HFFc6 (cell line): ENCODE measurements at places on chromosomes 12 and 14.

DNA sequence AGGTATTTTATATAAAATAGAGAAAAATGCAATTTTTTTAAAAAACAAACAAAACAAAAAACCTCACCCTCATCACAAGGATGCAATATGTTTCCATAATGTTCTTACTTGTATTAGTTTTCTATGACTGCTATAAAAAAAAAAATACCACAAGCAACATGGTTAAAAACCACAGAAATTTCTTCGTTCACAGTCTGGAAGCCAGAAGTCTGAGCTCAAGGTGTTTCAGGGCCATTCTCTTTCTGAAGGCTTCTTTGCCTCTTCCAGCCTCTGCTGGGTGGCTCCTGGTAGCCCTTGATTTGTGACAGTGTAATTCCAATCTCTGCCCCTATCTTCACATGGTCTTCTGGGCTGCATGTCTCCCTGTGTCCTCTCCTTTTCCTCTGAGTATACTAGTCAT is 21.5 kb upstream of the SSTR1 start:
- no peak for DNase-seq

- DNase-seq, result no peak
These were observed 21.1 kb upstream of the FSCB start for GRCh38 chr14:44528180-44528579.

- no peak for DNase-seq
These were observed 65.9 kb upstream of the WSCD2 start for GRCh38 chr12:108063192-108063591.

GRCh38 chr14:89498878-89499277 is 81.8 kb upstream of the FOXN3 start:
- DNase-seq, result no peak

DNA sequence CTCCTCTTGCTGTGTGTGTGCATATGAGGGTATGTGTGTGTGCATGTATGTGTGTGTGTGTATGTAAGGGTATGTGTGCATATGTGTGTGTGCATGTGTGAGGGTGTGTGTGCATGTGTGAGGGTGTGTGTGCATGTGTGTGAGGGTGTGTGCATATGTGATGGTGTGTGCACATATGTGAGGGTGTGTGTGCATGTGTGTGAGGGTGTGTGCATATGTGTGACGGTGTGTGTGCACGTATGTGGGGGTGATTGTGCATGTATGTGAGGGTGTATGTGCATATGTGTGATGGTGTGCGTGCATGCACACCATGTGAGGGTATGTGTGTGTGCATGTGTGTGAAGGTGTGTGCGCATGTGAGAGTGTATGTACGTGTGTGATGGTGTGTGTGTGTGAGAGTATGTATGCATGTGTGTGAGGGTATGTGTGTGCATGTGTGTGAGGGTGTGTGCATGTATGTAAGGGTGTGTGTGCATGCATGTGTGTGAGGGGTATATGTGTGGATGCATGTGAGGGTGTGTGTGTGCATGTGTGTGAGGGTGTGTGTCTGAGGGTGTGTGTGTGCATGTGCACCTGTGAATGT is 15.4 kb downstream of the DAO start:
- DNase-seq, result no peak

GRCh38 chr12:130457215-130457614 is 119.5 kb downstream of the PIWIL1 start:
- no peak for DNase-seq

- no peak for DNase-seq
These were observed 29.3 kb upstream of the DAAM1 start for GRCh38 chr14:59159169-59159568.

DNA sequence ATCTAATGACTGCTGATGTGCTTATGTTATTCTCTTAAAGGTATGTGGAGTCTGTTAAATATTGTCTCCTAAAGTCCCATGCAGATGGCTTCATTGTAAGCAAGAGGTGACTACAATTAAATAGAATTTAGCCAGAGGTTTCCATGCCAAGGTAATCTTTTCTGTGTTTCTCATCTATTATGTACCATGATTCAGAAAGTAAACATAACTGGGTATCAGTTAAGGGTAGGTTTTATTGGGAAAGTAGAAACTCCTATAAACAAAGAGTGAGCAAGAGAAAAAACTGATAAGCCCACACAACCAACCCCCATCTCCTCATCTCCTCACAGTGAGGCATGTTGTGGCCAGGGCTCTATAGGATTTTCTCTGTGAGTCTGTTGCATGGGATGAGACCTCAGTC is 611.7 kb downstream of the SNAPC1 start:
- no peak for DNase-seq

- DNase-seq, result no peak
These were observed 51.0 kb upstream of the MYL2 start for GRCh38 chr12:110971189-110971920.

DNA sequence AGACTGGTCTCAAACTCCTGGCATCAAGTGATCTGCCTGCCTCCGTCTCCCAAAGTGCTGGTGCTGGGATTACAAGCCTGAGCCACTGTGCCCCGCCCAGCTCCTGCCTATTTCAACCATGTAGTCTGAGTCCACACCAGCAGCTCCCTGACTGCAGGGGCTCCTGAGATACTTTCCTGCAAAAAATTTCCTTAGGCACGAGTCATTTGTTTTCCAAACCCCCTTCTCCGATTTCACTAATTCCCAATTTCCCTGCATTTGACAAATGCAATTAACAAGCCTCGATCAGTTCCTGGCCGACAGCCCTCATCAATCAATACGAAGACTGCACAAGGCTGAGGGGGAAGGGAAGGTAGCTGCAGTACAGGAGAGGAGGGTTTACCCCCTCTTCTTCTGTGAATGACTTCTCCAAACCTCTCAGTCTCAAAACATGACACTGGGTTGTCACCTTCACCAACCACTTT is 10.1 kb downstream of the PSMB5 start:
- DNase-seq, result no peak

GRCh38 chr12:74394647-74395046 is 143.0 kb upstream of the ATXN7L3B start:
- DNase-seq, result no peak

DNA sequence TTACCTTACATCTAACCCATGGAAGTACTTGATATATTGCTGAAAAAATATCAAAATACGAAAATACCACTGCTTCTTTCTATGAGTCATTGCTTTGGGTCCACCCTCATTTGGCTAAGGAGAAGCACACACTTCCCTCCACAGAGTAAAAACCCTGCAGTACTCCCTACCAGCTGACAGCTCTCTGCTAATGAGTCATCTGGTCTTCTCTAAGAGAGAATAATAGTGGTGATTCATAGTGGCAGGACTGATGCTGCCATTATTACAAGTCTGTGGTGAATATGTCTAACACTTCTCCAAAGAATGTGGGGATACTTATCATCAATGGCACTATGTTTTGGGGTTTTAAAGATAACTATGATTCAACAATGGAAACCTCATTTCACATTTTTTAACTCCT is 90.7 kb downstream of the PPFIA2 start:
- DNase-seq, result peak; percentile 32

GRCh38 chr12:88716240-88716639 is 136.0 kb upstream of the KITLG start:
- no peak for DNase-seq

- no peak for DNase-seq
These were observed 512.4 kb upstream of the TMPO start for GRCh38 chr12:98002887-98003493.

DNA sequence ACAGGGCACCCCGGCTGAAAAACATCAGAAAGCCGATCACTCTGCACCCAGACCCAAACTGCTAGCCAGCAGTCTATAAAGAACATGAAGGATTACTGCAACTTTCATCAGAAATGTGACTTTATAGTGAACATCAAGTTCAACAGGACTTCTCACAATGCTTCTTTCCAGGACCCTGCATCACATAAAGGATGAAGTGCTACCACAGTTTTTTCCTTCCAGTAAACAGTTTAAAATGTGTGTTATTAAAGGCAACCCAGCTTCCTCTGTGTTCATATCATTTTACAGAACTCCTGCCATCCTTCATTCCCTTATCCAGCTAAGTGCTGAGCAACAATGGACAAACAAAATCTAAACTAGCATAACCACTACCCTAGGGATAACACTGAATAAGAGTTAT is 280.3 kb upstream of the DIO2 start:
- DNase-seq, result no peak

GRCh38 chr14:71287567-71287966 is 380.3 kb downstream of the PCNX1 start:
- DNase-seq, result no peak

GRCh38 chr12:51391283-51392123 is at the start of gene GALNT6:
Gene GALNT6 (minus strand): TSS chr12:51391406. CDS start chr12:51379781, 11,625 bp downstream.
- DNase-seq, result no peak

DNA sequence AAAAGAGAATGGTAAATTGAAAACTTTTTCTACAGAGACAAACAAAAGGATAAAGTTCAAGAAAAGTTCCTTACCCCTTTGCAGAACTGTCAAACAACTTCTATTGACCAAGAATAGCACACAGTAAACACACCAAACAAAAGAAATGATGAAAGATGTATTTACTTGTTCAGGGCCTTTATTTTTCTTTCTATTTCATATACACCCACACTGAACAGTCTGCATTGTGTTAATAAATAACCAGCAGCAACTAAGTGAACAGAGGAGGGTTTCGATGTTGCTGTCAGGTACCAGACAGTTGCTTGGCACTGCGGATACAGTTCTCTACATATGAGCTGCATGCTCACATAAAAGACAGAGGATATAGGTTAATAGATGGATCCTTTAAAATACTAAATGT is 122.1 kb downstream of the SOX5 start:
- no peak for DNase-seq

DNA sequence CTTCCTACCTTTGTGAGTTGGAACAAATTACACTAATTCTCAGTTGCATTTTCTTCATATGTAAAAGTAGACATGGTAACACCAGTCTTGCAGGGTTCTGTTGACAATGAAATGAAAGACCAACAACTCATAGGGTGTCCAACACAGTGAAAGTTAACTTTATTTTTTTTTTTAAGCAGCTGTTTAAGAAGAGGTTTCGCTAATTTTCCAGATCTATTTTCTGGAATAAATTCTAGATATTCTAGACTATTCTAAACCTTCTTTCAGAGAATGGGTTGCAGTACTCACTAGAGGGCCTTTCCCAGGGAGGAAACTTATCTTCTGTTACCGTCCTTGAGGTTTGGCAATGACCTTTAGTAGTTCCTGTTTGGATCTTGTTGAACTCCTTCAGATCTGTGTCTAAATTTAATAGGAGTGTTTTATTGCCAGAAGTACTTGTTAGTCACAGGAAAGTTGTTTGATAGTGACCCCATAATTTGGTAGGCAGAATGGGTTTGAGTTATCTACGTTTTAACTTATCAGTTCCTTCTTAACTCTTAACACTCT is 2.8 kb upstream of the ART4 start:
- no peak for DNase-seq

DNA sequence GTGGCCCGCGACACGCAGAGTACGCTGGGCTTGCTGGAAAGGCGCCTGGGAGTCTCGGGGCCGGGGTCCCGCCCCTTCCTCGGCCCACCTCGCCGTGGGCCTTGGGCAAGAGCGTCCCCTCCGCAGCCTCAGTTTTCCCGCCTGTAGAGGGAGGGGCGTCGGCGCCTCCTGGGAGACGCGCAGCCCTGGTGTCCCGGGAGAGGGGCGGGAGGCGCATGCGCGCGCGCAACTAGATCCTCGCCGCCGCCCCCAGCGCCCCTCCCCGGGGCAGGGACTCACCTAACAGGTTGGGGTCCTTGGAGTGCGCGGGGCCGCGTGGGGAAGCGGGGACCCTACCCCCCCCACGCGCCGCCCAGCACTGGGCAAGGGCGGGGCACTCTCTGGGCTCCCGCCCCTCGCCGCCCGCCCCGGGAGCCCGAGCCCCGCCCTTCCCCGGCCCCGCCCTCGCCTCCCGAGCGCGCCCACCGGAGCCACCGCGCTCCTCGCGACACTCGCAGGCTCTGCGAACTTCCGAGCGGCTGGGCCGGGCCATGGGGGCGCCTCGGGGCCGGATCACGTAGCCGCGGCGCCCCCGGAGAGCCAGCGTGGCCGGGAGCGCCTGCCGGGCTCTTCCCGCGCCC is at the start of gene KIF26A:
KIF26A (plus strand) TSS at position 490 of the 620 bp plus-strand sequence. CDS start 136 bp downstream, outside the sequence.
- DNase-seq, result no peak

DNA sequence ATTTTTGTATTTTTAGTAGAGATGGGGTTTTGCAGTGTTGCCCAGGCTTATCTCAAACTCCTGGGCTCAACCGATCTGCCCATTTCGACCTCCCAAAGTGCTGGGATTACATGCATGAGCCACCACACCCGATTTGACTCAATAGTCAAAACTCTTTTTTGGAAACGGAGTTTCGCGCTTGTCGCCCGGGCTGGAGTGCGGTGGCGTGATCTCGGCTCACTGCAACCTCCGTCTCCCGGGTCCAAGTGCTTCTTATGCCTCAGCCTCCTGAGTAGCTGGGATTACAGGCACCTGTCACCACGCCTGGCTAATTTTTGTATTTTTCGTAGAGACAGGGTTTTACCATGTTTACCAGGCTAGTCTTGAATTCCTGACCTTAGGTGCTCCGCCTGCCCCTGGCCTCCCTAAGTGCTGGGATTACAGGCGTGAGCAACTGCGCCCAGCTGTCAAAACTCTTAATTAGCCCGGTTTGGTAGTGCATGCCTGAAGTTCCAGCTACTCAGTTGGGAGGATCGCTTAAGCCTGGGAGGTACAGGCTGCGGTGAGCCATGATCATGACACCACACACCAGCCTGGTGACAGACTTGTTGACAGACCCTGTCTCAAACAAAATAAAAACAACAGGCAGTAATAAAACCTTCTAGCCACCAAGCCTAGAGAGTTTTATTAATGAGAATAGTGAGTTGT is 12.4 kb downstream of the MED21 start:
- no peak for DNase-seq

DNA sequence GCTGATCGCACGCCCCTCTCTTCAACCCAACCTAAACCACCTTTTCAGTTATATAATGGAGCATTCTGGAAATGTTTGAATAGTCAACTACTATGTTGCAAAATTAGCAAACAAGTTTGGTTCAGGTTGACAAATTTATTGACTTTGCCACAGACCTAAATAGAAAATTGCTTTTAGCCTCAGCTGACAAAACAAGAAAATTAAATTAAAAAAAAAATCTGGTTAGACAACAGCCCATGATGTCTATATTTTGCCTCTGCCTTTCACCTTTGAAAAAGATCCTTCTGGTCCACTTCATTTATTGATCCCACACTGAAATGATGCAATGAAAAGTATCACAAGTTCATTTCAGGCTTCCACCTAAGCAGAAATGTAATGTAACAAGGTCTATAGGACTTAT is 17.5 kb downstream of the SLC38A4 start:
- no peak for DNase-seq

GRCh38 chr14:38089123-38089522 is 118.6 kb upstream of the SSTR1 start:
- no peak for DNase-seq

DNA sequence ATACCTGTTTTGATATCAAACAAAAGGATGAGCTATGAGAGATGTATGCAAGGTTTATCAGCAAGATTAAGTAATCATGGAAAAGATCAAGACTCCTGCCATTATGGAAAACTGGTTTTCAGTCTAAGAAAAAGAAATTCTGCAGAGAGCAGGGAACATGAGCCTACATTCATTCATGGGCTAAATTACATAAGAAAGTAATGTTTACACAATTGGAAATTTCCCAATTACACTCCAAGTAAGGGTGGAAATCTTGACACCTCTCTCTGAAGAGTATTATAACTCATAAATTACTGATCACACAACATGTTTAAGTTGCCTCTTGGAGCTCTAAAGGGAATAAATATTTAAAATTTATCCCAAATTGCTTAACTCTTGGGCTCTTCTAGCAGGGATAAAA is 206.2 kb downstream of the SLC6A15 start:
- DNase-seq, result no peak
